ENCODE measurements at places on chromosomes 7 and 10.

- no peak for DNase-seq
Observed at GRCh38 chr10:91034494-91035159, 113.7 kb upstream of the ANKRD1 start.

DNA sequence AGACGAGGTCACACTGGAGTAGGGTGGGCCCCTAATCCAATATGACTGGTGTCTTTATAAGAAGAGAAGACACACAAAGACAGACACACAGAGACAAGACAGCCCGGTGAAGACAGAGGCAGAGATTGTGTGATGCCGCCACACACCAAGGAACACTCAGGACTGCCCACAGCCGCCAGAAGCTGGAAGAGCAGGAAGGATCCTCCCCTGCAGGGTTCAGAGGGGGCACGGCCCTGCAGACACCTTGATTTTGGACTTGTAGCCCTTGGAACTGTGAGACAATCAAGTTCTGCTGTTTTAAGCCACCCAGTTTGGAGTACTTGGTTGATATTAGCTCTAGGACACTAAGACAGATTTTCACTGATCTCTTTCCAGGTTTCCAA, 72.1 kb upstream of the NANOS1 start:
- DNase-seq: no peak

DNA sequence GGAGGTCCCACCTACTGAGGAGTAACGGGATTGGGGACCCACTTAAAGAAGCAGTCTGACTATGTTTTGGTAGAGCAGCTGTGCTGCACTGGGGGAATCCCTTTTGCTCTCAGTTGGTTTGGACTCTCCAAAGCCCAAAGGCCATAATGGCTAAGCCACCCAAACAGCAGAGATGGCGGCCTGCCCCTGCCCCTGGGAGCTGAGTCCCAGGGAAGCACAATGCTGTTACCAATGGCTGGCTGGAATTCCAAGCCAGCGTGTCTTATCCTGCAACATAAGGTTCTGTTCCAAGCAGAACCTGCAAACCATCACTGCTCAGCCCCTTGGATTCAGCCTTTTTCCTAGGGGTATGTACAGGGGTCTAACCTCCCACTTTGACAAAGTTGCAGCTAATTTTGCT, 53.7 kb upstream of the GNAT3 start:
- no peak for DNase-seq

DNA sequence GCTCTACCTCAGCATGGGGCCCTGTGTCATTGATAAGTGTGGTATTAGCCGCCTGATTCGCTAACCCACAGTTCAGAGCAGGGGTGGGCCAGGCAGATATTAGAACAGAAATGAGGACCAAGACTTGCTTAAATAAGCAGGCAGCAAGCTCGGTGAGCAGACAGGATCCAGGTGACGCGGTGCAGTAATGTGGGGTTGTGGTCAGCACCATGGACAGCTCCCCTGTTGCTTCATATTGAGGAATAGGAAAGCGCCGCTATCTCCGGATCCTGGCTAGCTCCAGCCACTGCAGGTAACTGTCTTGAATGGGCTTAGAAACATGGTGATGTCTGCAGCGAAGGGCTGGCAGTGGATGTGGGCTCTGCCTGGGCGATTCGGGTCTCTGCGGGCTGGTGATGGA, 51.3 kb upstream of the GPR26 start:
- DNase-seq: peak; percentile 68

- no peak for DNase-seq
Observed at GRCh38 chr10:88490231-88490980, 92.7 kb downstream of the RNLS start.
